ENCODE measurements at places on chromosomes 1 and 21.

DNA sequence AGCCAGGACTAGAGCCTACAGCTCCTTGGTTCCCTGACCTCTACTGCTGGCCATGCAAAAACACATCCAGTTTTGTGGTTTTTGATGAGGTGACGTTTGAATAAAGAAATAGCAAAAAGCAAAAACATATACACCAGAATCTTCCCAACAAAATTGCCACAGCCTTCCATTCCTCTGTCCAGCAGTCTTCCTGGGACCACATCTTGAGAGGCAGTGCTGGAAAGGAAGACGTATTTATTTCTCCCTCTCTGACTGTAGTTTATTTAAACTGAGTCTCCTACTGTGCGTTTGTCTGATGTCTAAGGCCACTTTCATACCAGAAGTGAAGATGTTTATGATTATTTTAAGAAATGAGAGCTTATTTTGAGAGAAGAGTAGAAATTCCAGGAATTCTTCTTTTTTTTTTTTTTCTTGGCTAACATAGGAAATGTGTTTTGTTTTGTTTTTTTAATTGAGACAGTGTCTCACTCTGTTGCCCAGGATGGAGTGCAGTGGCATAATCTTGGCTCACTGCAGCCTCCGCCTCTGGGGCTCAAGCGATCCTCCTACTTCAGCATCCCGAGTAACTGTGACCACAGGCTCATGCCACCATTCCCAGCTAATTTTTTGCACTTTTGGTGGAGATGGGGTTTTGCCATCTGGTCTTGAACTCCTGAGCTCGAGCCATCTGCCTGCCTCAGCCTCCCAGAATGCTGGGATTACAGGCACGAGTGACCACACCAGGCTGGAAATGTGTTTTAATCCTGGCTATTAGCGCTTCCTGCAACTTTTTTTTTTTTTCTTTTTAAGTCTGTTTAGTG is 118.5 kb downstream of the ITSN1 start:
- no peak for DNase-seq

DNA sequence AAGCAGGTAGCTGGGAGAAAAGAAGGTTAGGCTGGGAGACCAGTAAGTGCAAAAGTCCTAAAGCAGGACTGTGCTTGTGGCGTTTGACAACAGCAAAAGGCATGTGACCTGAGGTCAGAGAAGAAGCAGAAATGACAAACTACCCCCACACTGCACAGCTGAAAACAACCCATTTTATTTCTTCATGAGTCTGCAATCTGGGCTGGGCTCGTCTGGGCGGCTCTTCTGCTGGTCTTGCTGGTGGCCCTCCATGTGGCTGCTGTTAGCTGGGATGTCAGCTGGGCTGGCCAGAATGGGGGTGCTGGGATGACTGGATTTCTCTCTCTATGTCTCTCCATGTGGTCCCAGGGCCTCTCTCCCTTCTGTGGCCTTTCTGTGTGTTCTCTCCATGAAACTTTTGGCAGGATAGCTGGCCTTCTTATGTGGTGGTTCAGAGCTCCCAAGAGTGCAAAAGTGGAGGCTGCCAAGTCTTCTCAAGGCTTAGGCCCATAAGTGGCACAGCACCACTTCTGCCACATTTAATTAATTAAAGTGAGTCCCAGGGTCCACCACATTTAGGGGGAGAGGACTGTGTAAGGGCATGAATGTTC is 128.6 kb downstream of the RIPK4 start:
- DNase-seq = peak; percentile 55

DNA sequence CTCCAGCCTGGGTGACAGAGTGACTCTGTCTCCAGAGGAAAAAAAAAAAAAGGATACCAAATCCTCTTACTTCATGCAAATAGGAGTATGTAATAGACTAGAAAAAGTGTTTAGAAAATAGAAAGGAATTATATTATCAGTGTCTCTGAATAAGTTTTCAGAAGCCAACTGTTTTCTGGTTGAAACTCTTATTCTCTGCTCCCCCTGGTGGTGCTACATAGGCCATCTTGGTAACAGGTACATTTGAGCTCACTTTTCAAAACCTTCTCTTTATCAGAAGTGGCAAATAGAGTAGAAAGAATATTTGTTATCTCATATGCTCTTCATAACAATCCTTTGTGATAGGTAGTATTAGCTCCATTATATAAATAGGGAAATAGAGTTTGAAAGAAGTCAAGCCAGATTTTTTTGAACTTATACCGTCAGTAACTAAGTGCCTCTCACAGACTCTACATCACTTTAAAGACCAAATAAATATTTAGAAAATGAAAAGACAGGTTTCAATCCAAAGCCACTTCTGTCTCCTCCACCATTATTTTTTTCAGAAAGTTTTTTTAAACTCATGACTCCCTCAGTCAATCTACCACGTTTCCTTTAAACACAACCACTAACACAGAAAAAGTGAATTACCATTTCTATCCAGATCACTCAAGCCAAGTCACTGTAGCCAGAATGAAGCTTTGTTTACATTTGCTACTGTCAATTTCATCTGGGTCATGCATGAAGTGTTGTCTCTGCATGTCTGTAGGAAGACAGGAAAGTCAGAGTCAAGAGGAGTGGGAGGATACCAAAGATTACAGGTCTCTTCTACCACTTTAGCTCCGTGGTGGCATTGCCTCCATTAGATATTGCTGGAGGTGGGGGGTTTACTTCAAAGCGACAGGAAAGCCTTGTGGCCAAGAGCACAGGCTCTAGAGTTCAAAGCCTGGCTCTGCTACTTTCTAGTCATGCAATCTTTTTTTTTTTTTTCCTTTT is 45.6 kb downstream of the IL23R start:
- DNase-seq = peak; percentile 8

GRCh38 chr1:147272042-147272441 is 29.6 kb downstream of the CHD1L start:
- peak; percentile 67 for DNase-seq

GRCh38 chr1:15345705-15346345 is 63.9 kb upstream of the EFHD2 start:
- DNase-seq = no peak

DNA sequence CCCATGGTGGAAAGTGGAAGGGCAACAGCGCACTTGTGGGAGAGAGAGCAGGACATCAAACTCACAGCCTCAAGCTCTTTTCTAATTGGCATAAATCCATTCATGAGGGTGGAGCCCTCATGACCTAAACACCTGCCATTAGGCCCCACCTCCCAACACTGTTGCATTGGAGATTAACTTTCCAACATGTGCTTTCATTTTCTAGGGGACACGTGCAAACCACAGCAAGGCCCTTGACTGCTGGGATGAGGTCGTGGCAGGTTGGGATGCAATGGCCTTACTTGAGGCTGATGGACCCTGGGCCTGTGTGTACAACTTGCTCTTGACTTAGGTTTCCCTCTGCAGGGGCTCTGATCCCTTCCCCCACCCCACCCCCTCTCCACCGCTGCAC is 35.9 kb upstream of the NEK2 start:
- DNase-seq = no peak

DNA sequence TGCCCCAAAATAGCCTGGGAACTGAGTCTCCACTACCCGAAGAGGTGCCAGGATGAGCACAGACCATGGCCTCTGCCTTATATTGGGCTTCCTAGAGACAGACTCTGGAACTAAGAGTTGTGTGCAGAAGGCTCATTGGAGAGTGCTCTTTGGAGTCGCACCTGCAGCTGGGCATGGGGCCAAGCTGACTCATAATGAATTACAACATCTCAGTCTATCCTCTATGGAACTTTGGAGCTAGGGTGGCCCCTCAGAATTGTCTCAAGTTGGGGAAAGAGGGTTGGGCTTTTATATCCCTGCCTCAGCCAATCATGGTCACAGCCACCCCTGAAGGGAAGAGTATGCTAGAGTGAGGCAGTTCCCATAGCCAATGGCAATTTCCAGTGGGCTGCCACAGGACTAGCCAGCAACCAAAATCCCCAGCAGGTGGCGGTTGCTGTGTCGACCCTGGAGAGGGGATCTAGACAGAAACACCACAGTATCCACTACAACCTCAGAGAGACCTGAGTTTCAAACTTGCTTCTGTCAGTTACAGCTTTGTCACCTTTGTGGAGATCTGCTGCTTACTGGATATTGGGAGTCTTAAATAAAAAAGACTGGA is 93.8 kb downstream of the DMRTA2 start:
- DNase-seq = no peak

DNA sequence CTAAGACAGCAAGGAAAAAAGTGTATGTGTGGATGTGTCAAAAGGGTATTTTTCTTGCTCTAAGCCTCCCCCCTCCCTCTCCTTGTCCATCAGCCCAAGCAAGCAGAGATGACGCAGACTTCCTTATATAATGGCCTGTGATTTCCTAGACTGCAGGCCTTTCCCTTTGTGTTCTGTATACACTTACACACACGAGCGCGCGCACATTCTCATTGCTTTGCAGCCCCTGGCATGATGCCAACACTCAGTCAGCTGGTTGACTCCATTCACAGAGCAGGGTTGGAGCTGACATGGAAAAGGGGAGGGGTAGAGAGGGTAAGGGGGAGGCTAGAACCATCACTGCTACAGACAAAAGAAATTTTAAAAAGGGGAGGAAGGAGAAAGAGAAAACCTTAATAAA is 41.8 kb downstream of the GATAD2B start:
- DNase-seq = peak; percentile 99

DNA sequence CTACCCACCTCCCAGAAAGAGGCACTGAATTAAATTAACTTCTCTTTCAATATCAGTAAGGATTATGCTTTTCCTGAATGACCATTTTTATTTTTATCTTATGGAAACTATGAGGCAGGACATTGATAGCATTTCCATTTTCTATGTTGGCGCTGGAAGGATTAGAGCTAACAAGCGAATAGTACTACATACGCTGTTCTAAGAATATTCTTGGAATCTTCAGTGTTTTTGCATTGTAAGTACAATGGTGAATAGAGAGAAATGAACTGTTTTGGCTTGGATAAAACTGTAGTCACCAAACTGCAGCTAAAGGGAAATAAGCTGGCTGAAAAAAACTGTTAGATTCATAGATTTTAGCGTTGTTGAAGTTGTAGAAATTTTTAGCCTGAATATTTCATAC is 779.0 kb upstream of the ADGRL4 start:
- DNase-seq = no peak

GRCh38 chr1:50423670-50424000 is 392 bp upstream of the DMRTA2 start:
- peak; percentile 82 for DNase-seq

All from DMS79 treated with DMSO at 0.1 percent for 48 hours (cell line).